ENCODE measurements at places on chromosomes 16 and 17.

DNA sequence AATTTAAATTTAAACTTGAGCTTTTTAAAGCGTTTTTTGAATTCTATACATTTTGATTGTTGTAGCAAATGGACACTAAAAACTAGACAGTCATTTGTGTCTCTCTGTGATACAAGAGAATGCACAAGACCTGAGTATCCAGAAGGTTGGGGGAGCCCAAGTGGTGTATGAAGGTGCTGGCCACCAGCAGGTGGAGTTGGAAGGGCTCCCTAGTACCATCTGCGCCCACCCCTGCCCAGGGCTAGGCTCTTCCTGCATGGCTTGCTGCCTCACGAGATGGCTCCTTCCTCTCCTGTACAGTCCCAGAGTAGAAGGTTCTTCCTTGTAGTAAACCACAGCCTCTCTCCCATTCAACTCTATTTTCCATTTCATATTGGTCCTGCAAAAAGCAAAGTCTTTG, 17.0 kb downstream of the GID4 start:
- no peak for DNase-seq

- no peak for DNase-seq
These were observed 32.3 kb upstream of the CAPN15 start for GRCh38 chr16:495127-495748.

DNA sequence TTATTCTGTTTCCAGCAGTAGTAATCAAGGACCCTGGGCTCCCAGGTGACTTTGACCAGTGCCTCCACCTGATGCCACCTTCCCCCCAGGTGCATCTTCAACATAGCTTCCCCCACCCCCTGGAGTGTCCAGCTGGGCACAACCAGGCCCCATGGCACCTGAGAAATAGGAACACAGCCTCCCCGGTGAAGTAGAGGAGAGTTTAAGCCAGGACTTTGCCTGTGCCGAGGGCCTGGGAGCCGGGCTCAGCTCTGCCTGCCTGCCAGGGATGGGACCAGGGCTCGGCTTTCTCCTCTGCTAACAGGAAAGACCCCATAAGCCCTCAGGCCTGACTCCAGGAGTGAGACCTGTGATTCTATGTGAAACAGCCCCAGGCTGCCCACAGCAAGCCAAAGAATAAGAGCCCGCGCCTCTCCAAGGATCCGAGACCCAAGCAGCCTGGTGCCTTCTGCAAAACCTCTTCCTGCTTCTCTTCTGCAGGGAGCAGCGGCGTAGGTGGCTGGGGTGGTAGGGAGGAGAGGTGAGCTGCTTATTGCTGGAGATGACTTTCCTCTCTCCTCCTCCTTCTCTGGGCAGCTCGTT, 16.4 kb upstream of the RBFOX3 start:
- peak; percentile 9 for DNase-seq

DNA sequence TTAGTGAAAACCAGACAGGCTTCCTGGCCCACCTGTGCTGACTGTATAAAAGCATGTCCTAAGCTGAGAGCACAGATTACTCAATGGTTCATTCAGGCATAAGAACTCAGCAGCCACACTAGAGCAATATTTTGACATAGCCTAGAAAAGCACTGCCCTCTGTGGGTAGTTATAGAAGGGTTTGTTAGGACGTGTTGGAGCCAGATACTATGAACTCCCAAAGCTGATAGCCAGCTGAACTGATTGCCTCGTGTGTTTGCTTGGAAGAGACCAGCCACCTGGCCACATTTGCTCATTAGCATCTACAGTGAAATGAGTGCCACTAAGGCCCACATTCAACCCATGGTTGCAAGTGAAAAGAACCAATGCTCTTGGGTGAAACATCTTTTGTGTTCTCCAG, 30.8 kb upstream of the ABCA5 start:
- no peak for DNase-seq

DNA sequence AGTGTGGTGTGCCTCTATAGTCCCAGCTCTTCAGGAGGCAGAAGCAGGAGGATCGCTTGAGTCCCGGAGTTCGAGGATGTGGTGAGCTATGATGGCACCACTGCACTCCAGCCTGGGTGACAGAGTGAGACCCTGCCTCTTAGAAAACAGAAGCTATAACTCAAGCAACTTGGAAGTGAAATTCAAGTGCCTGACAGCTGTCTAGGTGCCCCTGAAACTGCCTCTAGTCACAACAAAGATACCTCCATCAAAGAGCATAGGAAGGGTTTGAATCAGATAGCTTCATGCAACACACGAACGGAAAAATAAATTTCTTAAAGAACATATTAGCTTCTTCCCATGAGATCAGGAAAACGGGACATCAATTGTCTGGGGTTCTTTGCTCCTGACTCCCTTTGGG, 860 bp upstream of the PLCG2 start:
- no peak for DNase-seq

DNA sequence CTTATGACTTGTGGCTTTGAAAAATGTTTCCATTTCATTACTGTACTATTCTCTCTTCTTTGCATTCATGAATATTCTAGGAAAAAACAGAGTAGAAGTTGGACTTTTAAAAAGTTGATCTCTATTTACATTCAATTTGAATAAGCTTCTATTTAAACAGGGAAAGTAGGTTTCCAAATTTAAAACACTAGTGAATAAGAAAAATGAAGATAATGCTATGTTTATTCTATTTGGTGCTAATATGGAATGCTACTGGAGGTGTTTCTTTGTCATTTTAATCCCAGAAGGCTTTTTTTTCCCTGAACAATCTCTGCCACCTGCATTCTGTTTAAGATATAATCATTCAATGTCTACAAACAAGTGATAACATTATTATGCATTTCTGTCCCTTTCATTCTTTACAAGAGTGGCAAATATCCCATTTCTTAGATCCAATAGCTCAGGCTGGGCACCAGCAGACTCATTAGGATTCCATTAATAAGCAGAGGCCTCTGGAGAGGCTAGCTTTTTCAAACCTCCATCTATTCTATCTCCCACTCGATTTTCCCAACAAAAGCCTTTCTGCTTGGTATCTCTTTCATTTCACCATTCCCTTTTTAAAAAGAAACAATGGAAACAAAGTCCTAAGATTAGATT, 1001.6 kb upstream of the CDH8 start:
- no peak for DNase-seq

GRCh38 chr16:17367923-17368322, 102.8 kb downstream of the XYLT1 start:
- no peak for DNase-seq

DNA sequence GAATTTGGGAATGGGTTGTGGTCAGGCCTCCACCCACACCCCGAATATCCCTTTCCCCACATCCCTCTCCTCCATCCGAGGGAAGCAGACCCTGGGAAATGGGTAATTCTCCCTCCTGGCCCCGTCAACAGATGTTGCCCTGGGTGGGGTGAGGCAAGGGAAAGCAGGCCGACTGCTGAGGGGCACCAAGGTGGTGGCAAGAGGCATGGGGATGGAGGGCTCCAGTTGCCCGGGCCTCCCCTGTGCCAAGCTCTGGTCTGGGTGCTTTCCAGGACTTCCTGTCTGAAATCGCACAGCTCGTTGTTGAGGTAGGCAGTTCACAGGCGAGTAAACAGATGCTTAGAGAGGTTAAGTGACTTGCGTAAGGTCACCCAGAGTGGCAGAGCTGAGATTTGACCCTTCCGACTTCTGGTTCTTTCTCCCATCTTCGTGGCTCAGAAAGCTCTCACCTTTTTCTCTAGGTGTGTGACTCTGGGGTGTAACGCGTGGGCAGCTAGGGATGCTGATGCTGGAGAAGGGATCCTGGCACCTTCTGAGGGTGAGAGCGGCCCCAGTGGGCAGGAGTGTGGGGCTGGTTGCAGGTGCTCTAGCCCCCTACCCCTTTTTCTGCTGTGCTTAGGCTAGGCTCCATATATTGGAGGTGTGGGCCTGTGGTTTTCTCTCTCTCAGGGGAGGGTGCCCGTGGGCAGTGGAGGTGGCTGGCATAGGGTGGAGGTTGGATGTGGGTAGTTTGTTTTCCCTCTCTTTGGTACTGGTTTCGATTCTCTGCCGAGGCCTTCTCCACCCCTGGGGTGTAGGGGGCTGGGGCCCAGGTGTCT, 17.2 kb downstream of the RARA start:
- DNase-seq, result peak; percentile 41

GRCh38 chr17:7997186-7997585, 5.2 kb upstream of the GUCY2D start:
- DNase-seq, result no peak

DNA sequence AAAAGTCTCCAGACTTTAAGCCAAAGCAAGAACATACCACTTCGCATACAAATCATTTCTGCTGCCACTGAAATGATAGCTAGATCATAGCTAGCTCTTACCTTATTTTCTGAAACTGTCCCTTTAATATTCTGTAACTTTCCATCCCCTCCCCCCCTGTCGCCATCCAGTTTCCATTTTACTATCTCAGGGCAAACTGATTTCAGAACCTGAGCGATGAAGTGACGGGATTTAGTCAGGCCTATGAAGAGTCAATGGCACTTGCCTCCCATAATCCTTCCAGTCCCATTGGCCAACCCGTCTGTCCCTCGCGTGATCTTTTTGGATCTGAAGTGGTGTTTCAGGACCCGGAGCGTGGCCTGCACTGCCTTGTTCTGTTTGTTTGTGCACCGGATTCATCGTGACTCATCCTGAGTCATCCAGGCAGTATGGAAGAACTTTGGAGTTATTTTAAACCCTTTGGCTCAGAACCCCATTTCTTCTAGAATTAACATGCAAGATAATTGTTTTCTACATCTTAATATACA, 199.8 kb upstream of the CHMP6 start:
- DNase-seq, result no peak

- DNase-seq, result no peak
These were observed 15.1 kb upstream of the ERN2 start for GRCh38 chr16:23728112-23728477.

GRCh38 chr16:66144641-66145040, 221.8 kb upstream of the CDH5 start:
- no peak for DNase-seq

DNA sequence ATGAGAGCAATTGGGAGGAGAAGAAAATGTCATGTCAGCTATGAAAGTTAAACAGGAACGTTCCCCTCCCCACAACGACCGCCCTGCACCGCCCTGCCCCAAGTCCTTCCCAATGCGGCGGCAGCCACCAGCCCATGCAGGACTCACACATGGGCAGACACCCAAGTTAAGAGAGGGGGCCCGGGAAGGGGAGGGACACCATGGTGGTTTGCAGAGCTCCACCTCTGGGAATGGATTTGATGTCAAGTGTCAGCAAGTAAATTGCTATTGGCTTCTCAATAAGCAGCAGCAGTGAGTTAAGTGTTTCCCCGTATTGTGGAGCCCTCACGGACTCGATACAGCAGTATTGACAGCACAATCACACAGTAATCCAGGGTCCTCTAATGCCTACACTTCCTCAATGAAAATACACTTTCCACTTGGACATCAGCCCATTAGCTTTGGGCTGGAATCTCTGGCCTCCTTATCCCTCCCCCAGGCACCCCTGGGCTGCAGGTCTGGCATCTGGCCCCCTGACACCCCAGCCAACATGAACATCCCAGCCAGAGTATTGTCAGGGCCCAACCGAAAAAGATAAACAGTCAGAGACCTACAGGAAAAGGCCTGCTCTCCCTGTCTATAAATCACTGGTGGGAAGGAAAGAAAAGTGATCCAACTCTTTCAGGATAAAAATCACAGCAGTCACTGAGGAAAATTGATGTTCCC, 22.6 kb downstream of the ZFHX3 start:
- DNase-seq, result peak; percentile 67

DNA sequence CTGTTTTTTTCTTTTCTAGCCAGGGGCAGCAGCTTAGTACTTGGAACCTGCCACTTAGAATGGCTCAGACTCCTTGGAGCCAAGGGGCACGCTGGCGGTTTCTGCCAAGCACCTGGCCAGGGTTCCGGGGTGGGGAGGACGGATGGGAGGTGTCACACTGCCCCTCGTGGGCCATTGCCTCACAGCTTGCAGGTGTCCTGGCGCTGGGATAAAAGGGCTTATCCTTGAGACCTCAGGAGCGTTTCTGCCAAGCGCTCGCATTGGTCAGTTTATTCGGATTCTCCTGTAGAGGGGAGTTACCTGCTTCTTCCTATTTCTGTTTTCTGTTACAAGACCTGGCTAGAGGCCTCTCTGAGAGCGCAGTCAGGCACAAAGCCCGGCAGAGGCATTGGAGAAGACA, 234.6 kb downstream of the MSI2 start:
- no peak for DNase-seq

DNA sequence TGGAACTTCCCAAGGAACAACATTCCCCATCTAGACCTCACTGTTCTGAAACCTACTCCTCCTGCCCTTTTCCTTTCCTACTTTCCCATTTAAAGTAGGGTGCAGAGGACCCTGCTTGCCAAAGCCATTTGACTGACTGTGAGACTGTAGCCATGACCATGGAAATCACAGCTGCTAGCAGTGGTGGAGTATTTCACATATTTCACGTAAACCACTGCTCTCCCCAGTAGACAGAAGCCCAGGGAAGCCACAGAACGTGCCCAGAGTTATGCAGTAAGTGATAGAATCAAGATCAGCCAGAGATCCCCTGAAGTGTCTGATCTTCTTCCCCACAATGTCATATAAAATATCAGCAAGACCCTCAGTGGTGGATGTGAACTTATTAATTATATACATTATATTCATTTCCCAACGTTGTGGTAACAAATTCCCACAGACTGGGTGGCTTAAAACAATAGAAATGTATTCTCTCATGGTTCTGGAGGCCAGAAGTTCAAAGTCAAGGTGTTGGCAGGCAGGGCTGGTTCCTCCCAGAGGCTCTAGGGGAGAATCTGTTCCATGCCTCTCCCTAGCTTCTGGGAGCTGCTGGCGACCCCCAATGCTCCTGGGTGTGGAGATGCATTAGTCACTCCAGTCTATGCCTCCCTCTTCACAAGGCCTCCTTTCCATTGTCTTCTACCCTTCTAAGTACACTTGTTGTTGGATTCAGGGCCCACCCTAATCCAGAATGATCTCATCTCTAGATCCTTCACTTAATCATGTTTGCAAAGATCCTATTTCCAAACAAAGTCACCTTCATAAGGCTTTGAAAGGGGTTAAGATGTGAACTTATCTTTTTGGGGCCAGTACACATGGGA, 20.7 kb upstream of the PRM1 start:
- no peak for DNase-seq

GRCh38 chr17:43987131-43988021, 17.0 kb upstream of the NAGS start:
- no peak for DNase-seq

GRCh38 chr17:27239046-27239445, 54.9 kb upstream of the WSB1 start:
- DNase-seq, result no peak

GRCh38 chr17:1865252-1866037, 35.6 kb downstream of the RPA1 start:
- no peak for DNase-seq

GRCh38 chr17:57810721-57811637, 38.9 kb downstream of the MRPS23 start:
- peak; percentile 71 for DNase-seq

All from right hindlimb (tissue), 1 donor.